ENCODE measurements at places on chromosomes 16 and 17.

GRCh38 chr17:69103557-69104233 lies 38.0 kb downstream of the ABCA6 start:
- no peak for DNase-seq

GRCh38 chr17:59368218-59368857 lies 36.9 kb downstream of the YPEL2 start:
- DNase-seq, result no peak

DNA sequence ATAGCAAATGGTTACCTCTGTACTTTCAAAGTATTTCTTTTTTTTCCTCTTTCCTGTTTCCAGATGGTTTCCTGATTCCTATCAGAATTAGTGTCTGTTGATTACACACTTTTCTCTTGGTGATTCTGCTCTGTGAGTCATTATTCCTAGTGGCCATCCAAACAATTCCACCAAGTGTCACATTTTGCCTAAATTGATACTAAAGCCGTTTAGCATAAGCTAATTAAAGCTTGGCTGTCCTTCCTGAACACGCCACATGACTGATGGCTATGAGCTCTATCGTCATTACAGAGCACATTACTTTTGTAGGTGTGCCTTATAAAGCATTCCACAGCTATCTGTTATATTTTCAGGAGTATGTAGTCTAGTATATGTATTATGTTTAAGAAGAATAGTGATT lies 671.2 kb downstream of the CDH8 start:
- no peak for DNase-seq

GRCh38 chr17:41627316-41628072 lies 3.1 kb upstream of the KRT17 start:
- DNase-seq, result no peak

DNA sequence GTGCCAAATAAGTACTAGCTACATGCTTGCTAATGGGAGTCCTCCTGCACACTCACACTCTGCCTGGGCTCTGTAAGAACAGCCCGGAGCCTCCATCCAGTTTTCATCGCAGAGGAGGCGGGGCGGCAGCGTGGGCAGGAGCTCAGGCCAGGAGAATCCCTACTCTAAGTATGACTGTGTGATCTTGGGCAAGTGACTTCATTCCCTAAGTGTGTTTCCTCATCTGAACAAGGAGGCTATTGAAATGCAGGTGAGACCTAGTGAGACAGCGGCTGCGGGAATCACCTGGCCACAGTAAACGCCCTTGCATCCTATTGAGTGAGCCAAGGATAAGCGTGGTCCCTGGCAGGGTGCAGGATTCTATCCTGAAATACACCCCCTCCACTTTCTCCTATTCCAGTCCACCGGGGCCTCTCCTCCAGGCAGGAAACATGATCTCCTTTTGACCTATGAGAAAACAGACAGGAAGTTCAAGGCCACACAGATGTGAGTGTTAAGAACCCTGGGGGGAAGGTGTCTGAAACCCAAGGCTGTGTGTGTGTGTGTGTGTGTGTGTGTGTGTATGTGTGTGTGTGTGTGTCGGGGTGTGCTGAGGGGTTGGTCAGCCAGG lies 5.2 kb upstream of the RAI1 start:
- DNase-seq, result no peak

GRCh38 chr16:13138528-13138927 lies 237.1 kb downstream of the SHISA9 start:
- no peak for DNase-seq

DNA sequence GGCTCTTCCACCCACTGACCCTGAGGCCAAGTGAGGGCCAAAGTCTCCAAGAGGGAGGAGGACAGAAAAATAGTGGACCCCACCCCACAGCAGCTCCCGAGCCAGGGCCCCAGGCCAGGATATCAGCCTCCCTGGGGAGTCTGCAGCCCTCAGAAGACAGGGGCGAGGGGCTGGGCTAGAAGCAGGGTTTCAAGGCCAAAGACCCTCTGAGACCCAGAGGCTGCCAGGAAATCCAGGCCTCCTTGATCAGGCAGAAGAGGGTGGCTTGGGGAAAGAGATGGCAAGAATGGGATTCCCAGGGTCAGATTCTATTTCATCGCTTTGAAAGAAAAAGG lies 156.1 kb downstream of the ZNF423 start:
- DNase-seq, result no peak

DNA sequence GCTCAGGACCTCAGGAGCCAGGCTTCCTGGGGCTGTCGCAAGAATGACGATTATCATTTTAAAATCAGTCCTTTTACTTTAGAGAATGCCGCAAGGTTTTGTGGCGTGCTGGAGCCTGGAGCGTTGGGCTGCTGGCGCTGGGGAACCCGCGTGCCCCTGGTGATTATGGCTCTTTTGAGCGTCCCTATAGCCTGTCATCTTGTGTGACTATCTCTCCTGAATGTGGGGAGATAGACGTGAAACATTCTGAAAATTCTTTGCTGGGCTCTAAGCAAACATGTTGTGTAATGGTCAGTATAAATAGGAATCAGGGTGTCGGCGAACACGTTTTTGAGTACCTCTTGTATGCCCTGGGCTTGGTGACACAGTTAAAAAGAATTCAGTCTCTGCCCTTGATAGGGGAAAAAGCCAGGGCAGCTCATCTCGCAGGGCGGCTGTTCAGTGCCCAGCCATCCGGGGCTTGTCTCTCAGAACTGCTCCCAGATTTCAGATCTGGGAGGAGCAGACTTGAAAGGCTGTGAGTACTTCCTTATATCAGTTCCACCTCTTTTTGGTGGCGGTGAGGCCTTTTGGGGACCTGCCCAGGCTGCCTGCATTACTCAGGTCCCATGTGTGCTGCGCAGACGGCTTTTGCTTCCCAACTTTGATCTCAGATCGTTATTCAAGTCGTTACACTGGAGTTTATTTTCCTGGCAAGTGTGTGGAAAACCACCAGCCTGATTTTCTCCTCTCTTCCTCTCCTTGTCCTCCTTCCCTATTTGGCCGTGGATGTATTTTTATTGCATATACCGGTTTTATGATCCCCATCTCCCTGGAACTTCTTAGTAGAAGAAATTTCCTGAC lies 973 bp downstream of the SLC7A6 start:
- DNase-seq, result peak; percentile 50

- DNase-seq, result no peak
Measured at GRCh38 chr17:81285894-81286293, 9.2 kb downstream of the SLC38A10 start.

- DNase-seq, result peak; percentile 63
Measured at GRCh38 chr16:81901484-81901883, 109.8 kb downstream of the SDR42E1 start.

- DNase-seq, result no peak
Measured at GRCh38 chr16:69003500-69003899, 102.0 kb upstream of the HAS3 start.

GRCh38 chr16:2047330-2048115 lies at the start of the genes NTHL1 and TSC2:
Gene NTHL1, minus strand, starts transcription at chr16:2047834. Its CDS starts 11 bp downstream, at chr16:2047823.
Gene TSC2, plus strand, starts transcription at chr16:2047985. Its CDS starts 631 bp downstream, at chr16:2048616.
- DNase-seq, result peak; percentile 95

- no peak for DNase-seq
Measured at GRCh38 chr16:87949071-87949744, 2.0 kb upstream of the BANP start.

DNA sequence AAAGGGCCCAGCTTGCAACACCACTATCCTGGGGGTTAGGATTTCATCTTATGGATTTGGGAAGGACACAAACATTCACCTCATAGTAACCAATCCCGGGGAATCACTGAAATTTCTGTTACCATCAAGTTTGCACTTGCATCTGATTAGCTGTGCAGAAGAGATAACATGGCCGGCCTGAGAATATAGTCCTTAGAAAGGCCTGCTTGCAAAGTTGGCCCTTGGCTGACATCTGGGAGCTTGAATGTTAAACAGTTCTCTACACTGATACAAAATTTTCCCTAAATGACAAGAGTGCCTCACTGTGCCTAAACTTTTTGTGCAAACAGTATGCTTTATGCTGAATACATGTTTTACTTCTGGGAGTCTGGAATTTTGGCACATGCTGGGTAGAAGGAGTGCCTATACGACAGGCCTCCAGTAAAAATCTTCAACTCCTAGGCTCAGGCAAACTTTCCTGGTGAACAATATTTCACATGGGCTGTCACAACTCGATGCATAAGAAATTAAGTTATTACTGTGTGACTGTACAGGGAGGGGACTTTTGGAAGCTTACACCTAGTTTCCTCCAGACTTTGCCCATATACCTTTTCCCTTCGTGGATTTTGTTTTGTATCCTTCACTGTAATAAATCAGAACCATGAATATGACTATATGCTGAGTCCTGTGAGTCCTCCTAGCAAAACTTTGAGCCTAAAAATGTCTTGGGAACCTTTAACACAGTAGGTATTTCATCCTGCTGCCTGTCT lies 31.3 kb downstream of the TBC1D3B start:
- no peak for DNase-seq

DNA sequence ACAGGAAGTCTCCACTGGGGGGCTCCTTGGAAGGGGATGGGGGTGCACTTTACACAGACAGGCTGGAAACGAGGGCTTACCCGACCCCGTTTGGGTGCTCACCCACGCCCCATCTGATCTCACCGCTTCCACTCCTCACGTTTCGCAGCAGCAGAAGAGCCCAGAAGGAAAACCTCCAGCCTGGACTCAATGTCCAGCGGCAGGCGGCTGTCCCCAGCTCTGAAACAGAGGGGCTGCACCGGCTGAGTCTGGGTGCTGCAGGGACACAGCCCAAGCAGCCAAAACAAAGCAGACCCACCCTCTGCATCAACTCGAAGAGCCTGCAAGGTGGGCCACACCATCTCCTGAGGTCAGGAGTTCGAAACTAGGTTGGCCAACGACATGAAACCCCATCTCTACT lies 3.9 kb downstream of the MEAK7 start:
- no peak for DNase-seq

GRCh38 chr16:89905511-89906139 lies 13.0 kb upstream of the MC1R start:
- DNase-seq, result no peak

DNA sequence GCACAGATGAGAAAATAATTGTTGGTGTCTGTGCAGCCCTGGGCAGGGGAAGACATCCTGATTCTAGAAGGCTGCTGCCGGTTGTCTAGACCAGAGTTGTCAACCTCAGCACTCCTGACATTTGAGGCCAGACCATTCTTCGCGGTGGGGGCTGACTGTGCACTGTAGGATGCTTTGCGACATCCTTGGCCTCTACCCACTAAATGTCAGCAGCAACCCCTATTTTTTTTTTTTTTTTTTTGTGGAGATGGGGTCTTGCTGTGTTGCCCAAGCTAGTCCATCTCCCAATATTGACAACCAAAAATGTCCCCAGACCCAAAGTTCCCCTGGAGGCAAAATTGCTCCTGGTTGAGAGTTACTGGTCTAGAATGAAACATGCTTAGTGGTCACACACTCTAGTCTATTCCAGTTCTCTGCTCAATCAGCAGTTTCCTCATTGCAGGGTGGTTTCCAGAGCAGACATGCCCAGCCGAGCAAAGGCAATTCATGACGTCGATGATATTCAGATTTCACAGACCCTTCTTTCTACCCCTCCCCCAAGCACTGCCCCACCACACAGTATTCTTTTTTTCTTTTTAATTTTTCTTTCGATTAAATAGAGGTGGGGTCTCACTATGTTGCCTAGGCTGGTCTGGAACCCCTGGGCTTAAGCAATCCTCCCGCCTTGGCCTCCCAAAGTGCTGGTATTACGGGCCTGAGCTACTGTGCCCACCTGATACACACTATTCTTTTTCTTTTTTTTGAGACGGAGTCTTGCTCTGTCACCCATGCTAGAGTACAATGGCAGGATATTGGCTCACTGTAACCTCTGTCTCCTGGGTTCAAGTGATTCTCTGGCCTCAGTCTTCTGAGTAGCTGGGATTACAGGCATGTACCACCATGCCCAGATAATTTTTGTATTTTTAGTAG lies 9.0 kb downstream of the C17orf99 start:
- DNase-seq, result no peak

GRCh38 chr17:82200743-82201497 lies 11.7 kb downstream of the CCDC57 start:
- no peak for DNase-seq

GRCh38 chr17:77915594-77916021 lies 42.9 kb upstream of the TNRC6C start:
- DNase-seq, result no peak

DNA sequence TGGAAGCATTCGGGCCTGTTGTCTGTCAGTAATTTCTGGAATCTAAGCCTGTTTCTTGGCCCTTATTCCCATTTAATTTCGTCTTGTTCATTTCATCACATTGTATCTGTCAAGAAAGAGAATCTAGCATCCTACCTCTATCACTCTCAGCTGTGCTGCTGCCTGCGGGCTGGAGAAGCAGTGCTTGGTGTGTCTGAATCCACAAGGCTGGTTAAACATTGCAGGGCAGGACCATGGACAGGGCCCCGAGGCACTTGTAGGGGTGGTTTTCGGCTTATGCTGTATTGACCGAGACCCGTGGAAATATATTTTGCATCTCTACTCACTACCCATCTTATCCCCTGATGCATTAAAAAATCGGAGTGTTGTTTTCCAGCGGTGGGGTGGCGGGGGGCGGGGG lies 3.1 kb downstream of the RAB11FIP4 start:
- DNase-seq, result peak; percentile 77

- no peak for DNase-seq
Measured at GRCh38 chr16:89004209-89004831, 27.3 kb upstream of the CBFA2T3 start.

- no peak for DNase-seq
Measured at GRCh38 chr16:88511906-88512305, 58.3 kb upstream of the ZC3H18 start.

DNA sequence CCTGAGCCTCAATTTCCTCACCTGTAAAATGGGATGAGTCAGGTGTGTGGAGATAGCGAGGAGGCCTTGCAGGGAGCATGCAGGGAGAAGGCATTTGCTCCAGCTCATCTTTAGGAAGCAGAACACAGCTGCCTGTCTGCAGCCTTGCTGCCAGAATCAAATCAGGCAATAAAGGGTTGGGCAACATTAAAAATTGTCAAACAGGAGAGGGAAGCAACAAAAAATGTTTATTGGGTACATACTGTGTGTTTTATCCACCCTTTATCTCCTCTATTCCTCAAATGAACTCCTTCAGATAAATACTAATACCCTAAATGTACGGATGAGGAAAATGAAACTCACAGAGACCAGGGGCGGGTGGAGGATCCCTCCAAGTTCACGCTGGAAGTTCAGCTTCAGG lies 12.2 kb downstream of the KRT16 start:
- no peak for DNase-seq

DNA sequence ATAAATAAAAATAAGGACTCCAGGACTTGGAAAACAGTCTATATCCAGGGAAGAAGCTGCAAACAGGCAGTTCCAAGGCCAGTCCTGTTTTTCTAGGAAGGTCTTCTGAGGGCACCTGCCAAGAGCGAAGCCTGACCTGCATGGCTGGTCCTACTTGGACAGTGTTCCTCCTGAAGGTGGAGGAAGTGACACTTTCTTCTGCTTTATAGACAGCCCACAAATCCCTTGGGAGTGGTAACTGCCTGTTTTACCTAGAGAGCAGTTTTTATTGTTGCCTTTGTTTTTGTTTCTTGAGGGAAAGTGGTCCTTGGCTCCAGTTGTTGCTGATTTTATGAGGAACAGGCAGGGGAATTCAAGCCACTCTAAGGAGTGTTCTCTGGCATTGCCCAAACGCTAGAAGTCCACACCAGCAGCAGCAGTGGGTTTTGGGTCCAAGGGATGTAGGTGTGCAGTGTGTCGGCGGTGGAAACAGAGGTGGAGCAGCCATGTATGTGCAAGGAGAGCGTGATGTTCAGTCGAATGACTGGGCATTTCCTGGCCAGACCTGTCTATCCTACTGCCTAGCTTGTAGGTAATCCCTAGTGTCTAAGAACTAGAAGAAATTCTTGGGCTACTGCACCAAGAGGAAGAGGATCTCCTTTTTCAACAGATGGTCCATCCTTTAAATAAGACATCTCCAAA lies 35.3 kb downstream of the LDHD start:
- DNase-seq, result no peak

GRCh38 chr17:42598905-42599304 lies 10.3 kb downstream of the RETREG3 start:
- no peak for DNase-seq
